ENCODE measurements at places on chromosomes 1 and 21. TPM values are rescaled to one million over a fixed set of nuclear protein-coding genes. Genes with fewer than 3 reads are reported as not detected.

SH2D5 gene
- 0.05 TPM for total RNA-seq

DNA sequence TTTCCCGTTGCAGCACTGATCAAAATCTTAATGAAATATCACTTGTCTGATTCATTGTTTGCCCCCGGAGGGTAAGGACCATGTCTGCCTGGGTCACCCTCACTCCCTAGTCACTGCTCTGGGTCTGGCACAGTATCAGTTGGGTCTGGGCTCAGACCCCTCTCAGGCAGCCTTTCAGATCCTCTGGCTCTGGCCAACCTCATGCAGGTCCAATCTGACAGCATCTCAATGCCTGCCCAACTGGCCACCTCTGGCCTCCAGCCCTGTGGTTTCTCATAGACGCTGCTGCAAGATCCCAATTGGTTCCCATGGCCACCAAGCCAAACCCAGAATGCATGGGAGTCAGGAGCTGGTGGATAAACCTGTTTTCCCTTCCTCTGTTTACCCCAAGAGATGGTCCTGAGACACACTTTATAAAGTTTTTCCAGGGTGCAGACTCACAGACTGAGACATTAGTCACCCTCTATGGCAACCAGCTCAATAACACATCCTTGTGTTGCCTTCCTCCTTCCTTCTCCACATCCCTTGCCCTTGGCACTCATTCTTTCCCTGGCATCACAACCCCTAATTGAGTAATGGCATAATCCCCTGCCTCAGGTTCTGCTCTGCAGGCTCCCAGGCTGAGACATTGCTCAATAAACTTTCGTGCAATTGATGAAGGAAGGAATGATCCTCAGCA is 199.2 kb downstream of the GRIK3 start:
- H3K27me3 ChIP-seq, result no peaks in the 10 kb centered on the region
- H3K36me3 ChIP-seq, result no peaks in the 10 kb centered on the region
- H3K27ac ChIP-seq, result no peak overlapping the region

UBL4B gene
- total RNA-seq, result not detected

DNA sequence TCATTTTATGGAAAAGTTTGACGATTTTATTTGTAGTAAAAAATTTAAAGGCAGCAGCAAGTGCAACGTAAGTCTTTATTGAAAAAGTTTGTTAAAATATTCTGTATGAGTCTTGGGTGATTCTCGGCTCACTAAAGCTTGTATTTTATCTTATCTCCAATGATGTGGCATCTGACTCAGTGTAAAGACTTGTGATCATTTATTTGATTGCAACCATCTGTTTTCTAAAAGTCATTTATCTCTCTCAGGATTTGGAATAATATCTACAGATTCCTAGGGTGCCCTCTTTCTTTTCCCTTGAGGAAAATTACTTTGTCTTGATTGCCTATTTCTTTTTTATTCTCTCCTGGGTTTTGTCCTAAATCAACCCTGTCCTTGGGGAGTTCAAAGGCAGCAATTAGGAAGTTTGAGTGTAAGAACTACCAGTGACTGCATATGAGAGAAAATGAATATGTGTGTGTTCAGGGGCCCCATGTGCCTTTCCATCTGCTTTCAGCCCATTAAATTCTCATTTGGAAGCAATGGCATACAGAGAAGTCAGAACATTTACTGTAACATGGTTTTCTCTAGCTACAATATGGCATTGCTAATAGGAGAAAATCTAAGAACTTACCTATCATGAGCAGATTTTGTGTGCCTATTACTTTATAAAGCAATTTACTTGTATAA is 575.0 kb upstream of the CHRM3 start:
- no peaks in the 10 kb centered on the region for H3K4me1 ChIP-seq
- no peak for DNase-seq
- H3K27me3 ChIP-seq, result no peaks in the 10 kb centered on the region
- H3K27ac ChIP-seq, result no peak overlapping the region
- no peaks in the 10 kb centered on the region for H3K36me3 ChIP-seq
- no peak overlapping the region for H3K4me3 ChIP-seq

DNA sequence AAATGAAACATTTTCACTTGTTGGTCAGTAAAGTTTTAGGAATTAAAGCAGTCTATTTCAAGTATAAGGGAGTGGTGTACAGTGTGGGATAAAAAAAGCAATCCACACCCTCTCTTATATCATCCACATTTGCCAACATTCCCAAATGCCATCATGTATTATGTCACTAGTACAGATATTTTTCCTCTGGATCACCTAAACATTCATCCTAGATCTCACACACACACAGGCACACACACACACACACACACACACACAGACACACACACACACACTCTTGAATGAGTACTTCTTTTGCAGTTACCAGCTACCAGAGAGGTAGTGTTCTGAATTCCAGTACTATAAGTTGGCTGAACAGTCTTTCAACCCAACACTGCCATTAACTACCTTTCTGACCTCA is 1369.1 kb upstream of the ADGRL4 start:
- H3K4me3 ChIP-seq, result no peak overlapping the region
- no peaks in the 10 kb centered on the region for H3K4me1 ChIP-seq
- no peak overlapping the region for H3K27ac ChIP-seq
- DNase-seq, result no peak
- no peaks in the 10 kb centered on the region for H3K36me3 ChIP-seq

GRCh38 chr1:181128592-181129497 is 40.3 kb downstream of the IER5 start:
- no peaks in the 10 kb centered on the region for H3K27me3 ChIP-seq
- peak overlapping the region; percentile 59 for H3K27ac ChIP-seq
- DNase-seq, result no peak
- no peaks in the 10 kb centered on the region for H3K36me3 ChIP-seq
- peak overlapping the region; percentile 52 for H3K4me3 ChIP-seq

- no peak overlapping the region for H3K4me3 ChIP-seq
- peaks cover 5% of the 10 kb centered on the region for H3K36me3 ChIP-seq
- DNase-seq, result no peak
- H3K27me3 ChIP-seq, result peaks cover 2% of the 10 kb centered on the region
- H3K27ac ChIP-seq, result no peak overlapping the region
Measured at GRCh38 chr1:91814448-91814847, 71.5 kb downstream of the TGFBR3 start.

GRCh38 chr1:45035631-45036301 is 23.7 kb downstream of the UROD start:
- H3K36me3 ChIP-seq, result no peaks in the 10 kb centered on the region
- peaks cover 14% of the 10 kb centered on the region for H3K4me1 ChIP-seq
- no peak overlapping the region for H3K27ac ChIP-seq
- peaks cover 20% of the 10 kb centered on the region for H3K27me3 ChIP-seq

SHE gene
- 0.05 TPM for total RNA-seq

DNA sequence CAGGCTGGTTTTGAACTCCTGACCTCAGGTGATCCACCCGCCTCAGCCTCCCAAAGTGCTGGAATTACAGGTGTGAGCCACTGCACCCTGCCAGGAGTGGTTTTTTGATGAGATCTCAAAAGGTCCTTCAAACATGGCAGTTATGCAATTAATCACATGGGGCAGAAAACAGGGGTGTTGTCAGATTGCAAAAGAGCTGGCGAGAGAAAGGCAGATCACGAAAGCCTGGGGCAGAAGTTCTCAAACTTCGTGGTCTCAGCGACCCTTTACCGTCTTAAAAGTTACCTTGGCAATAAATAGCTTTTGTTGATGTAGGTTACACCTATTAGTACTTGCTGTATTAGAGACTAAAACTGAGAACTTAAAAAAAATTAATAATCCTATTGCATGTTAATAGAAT is 16.1 kb downstream of the CNR2 start:
- no peaks in the 10 kb centered on the region for H3K36me3 ChIP-seq
- no peak for DNase-seq
- H3K27ac ChIP-seq, result no peak overlapping the region

DNA sequence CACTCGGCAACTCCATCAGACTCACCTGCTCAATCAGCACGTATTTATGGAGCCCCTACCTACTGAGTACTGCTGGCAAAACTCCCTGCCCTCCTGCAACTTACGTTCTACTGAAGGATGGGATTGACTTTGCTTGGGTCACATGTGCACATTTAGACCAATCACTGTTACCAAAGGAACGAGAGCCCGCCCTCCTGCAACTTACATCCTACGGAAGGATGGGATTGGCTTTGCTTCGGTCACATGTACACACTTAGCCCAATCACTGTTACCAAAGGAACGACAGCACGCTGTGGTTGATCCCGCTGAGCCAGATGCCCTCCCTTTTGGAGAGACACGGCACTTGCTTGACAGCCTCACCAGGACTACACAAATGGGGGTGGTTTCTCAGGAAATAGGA is 46.0 kb downstream of the UBIAD1 start:
- no peak overlapping the region for H3K27ac ChIP-seq
- DNase-seq, result no peak
- no peaks in the 10 kb centered on the region for H3K27me3 ChIP-seq
- no peaks in the 10 kb centered on the region for H3K36me3 ChIP-seq
- peaks cover 2% of the 10 kb centered on the region for H3K4me1 ChIP-seq

GRCh38 chr1:87528754-87529517 is 200.3 kb downstream of the LMO4 start:
- no peaks in the 10 kb centered on the region for H3K4me1 ChIP-seq
- H3K27ac ChIP-seq, result no peak overlapping the region
- no peaks in the 10 kb centered on the region for H3K36me3 ChIP-seq
- DNase-seq, result no peak

GRCh38 chr1:76593141-76593540 is 274.1 kb upstream of the ST6GALNAC5 start:
- no peaks in the 10 kb centered on the region for H3K36me3 ChIP-seq
- peaks cover 1% of the 10 kb centered on the region for H3K4me1 ChIP-seq
- H3K4me3 ChIP-seq, result no peak overlapping the region
- no peak for DNase-seq
- H3K27ac ChIP-seq, result no peak overlapping the region
- no peaks in the 10 kb centered on the region for H3K27me3 ChIP-seq

HSPA6 gene
- total RNA-seq, result 4.9 TPM

TPRG1L gene
- 7.0 TPM for total RNA-seq

DNA sequence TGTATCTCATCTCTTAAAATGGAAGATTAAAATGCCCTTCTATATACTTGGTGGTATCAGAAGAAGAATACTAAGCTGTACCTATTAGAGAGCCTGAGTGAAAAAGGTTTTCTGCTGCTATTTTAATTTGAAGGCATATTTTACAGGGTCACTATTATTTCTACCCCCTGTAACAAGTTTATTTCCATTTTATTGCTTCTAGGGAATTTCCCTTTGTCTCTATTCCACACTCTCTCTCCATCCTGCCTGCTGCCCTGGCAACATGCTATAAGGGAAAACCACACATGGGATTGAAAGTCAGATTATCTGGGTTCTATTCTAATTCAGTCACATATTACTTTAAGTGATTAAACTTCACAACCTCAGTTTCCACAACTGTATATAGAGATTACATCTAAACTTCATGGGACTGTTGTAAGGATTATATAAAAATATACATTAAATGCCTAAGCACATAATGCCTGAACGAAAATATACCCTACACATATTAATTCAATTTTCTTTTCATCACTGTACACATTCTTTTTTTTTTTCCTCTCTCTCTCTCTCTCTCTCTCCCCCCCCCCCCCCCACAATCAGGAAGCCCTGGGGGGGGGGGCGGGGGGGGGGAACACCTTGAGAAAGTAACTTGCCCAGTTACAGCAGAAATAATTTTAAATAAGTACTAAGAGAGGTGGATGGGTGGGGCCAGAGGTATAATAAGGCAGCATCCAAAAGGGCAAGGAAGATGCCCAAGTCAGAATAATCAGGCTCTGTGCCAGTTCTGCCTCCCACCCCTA is 51.5 kb downstream of the LUZP1 start:
- H3K27me3 ChIP-seq, result no peaks in the 10 kb centered on the region
- H3K4me1 ChIP-seq, result peaks cover 60% of the 10 kb centered on the region
- no peak overlapping the region for H3K4me3 ChIP-seq
- H3K36me3 ChIP-seq, result no peaks in the 10 kb centered on the region
- H3K27ac ChIP-seq, result no peak overlapping the region

DNA sequence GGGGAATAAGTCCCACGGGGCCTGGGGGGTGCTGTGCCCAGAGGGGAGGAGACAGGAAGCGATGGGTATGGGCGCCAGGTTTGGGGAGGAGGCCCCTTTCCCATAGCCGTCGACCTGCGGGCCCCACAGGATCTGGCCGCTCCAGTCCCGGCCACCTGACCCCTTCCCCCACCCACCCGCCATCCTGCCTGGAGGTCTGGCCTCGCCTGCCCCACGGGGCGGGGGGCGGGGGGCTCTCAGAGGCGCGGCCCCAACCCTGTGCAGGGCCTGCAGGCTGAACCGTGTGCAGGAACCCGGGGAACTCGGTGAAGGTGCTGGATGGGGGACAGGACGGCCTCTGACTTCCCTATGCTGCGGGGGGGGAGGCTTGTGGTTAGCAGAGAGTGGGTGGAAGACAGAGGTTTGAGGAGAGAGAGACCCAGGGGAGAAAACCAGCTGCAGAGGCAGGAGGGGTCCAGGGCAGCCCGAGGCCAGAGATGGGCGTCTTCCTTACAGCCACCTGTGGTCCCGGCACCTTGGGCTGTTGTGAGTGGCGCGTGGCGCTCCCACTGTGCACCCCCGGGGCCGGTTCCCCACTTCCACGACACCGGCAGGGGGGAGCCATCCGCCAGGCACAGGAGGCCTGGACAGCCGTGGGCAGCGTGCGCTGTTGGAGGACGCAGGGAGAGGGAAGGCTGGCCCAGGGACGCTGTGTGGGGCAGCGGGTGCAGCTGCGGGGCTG is 2.5 kb upstream of the TNFRSF18 start:
- H3K4me3 ChIP-seq, result peak overlapping the region; percentile 83
- peaks cover 35% of the 10 kb centered on the region for H3K36me3 ChIP-seq
- no peaks in the 10 kb centered on the region for H3K27me3 ChIP-seq
- peak overlapping the region; percentile 97 for H3K27ac ChIP-seq

DNA sequence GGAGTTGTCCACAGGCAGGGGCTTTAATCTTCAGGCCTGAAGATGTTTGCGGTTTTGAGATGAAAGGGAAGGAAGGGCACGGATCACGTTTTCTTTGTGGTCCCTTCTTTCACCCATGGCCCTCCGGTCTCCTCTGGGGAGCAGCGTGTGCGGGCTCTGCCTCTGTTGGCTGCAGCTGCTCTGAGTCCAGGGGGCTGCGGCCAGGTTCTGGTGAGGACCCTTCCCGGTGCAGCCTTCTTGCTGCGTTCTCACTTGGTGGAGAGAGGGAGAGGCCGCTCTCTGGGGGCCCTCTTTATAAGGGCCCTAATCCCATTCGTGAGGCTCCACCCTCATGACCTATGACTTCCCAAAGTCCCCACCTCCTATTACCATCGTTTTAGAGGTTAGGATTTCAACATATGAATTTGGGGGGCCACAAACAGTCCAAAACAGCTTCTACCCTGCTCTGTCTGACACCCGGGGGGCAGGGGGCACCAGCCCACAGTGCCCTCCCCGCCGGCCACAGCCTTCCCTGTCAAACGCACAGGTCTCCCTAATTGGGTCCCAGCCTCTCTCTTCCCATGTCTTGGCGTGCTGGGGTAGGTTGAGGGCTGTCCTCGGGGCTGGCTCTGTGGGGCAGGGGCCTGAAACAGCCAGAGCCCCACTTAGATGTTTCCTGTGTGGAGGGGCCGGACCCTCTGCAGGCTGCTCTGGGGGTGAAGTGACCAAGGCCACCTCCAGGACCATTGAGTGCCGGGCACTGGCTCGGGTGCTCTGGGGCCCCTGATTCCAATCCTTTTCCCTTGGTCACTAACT is 100.1 kb upstream of the C1orf174 start:
- H3K27me3 ChIP-seq, result no peaks in the 10 kb centered on the region
- DNase-seq, result no peak

Measured in activated T-helper 2 cell treated with anti-CD3 and anti-CD28 coated beads, Interferon-gamma antibody, Interleukin-2, Interleukin-4, amounts not matched to agents 10 μg/mL and 5 μg/mL and 100 μg/mL, durations not matched to agents 14 hours and 24 hours and 36 hours (primary cell).